Fibroblast of skin of right quadriceps (primary cell): ENCODE measurements at places on chromosomes 6 and 20.

GRCh38 chr6:80465513-80465912 is 359.0 kb downstream of the BCKDHB start:
- no peak for DNase-seq

DNA sequence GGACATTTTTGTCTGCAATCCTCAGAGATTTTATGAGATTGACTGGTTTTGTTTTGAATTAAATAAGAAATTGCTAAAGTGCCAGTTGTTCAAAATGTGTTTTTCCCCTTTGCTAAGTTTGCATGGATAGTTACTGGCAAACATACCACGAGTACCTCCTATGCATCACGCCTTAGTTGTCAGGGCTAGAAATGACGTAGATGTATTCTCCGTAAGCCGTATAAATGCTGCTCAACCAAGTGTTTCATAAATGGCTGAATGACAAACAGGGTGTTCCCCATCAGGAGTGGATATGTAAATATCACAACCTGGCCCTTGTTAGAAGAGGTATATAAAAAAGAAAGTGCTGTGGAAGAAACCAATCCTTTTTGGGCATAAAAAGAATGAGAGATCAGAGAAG is 341.1 kb upstream of the ZFP64 start:
- no peak for DNase-seq

DNA sequence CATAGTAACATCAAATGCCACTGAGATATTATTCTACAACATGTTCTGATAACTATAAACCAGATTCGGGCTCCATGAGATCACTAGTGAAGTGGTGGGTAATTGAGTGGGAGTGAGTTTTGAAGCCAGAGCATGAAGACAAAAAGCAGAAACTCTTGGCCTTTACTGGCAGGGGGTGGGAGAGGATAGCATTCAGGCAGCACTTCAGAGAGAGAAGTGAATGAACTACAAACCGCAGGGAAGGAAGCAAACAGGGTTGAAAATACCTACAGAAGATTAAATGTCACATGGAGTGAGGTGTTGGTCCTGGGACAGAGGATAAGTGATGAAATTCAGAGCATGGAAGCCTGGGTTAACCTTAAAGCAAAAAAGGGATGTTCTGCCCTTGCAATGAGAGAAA is 250.0 kb downstream of the EPM2A start:
- no peak for DNase-seq

DNA sequence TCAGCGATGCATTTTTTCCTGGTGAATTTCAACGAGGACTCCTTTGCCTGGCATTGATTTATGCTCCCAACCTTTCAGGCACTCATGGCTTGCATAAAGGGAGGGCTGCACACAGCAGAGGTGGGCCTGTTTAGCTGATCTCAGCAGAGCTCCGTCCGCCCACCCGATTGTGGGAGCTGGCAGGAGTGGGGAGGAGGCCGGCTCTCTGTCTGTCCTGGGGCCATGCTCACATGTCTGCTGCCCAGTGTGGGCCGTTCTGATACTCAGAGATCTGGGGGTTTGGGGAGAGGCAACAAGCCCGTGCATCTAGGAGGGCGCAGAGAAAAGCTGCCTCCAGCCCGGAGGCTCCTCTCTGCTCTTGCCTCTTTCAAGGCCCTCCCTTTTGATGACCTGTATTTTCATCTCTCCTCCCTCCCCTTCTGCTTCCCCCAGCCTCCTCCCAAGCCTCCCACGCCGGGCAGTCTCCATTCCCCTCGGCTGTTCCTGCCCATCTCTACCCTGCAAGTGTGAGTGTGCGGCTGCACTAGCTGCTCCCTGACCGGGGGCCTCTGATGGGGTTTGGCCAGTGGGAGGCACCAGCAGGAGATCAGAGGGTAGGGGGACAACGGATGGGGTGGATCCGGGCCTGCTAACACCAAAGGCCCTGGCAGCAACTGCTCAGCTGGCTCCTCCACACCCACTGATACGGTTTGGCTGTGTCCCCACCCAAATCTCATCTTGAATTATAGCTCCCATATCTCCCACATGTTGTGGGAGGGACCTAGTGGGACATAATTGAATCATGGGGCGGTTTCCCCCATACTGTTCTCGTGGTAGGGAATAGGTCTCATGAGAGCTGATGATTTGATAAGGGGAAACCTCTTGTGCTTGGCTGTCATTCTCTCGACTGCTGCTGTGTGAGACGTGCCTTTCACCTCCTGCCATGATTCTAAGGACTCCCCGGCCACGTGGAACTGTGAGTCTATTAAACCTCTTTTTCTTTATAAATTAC is 39.6 kb upstream of the MLN start:
- peak; percentile 56 for DNase-seq

DNA sequence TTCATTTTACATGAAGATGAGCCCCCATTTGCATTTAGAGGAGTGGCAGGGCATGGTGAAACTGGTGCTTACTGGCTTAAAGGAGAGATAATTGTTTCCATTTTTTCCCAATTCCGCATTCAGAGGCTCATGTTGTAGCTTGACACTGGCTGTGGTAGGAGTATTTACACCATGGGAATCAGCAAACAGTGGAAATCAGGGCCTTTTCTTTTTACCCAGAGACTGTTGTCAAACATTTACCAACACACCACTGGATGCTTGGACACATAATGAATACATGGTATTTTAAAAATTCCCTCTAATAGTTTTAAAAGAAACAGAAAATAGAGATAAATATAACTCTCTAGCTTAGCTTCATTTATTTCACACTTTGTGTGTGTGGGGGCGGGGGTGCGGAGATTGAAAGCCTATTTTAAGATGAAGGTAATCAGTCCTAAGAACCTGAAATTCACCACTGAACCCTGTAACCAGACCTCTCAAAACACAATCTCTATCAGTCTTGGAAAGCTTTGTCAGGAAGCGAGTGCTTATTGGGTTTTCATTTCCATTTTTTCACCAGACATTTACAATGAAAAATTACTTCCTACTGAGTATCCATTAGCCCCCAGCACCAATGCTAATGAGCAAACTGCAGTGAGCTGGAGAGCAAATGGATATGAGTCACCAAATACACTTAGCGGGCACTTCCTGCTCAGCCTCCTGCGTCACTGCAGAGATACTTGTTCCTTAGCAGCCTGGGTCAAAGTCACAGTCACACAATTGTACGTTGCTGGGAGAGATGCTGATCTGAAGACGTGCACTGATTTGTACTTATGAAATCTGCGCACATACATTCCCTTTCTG is 532.0 kb downstream of the BCKDHB start:
- DNase-seq: peak; percentile 95
